ENCODE measurements at places on chromosomes 16 and 17.

DNA sequence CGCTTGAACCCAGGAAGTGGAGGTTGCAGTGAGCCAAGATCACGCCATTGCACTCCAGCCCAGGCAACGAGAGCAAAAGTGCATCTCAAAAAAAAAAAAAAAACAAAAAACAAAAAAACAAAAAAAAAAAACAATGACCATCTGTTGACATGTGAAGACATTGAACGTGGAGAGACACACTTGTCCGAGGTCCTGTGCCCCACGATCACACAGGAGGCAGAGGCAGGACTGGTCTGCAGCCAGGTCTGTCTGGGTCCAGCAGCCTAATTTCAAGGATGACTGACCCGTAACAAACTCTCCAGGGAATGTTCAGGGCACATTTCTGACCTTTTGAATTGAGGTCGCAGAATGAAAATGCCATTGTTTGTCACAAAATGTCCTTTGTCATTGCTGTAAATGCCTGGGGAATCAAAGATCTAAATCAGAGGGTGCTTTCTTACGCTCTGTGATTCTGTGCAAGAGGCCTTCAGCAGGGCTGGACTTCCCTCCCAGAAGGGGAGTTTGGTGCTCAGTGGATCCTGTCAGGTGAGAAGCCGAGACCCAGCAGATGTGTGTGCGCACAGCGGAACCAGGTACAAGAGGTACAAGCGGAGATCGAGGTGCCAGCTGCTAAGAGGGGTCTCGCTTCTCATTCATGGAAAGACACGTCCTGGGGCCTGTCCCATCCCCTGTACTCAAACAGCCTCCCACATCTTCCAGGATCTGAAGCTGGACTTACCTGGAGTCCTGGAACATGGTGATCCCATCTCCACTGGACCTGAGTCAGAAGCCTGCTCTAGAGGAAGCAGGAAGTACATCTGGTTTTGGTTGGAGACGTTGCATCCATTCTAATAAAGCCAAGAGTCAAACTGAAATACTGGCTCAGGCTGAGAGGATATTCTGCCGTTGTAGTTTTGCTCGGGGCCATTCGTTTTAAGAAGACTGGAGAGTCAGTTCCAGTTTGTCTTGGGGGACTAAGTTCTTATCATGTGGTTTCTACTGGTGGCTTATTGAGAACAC is 95.8 kb downstream of the IRF8 start:
- DNase-seq: no peak

DNA sequence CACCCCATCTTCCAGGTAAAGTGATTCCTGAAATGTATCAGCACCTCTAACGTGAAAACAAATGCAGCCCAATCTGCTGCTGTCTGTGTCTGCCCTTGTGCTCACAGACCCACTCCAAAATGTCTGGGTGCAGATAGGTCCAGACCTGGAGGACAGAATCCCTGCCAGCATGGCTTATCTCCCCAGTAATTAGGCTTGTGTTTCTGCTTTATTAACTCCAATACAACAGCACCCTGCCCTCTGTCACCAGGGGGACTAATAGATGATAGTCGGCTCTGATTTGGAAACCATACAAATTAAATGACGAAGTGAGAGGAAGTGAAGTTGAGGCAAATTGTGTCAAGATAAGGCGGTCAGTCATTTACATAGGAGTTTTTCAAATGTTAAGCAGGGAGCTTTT is 608.3 kb upstream of the SALL1 start:
- no peak for DNase-seq

- DNase-seq: no peak
Observed at GRCh38 chr17:78924481-78925151, 571 bp downstream of the TIMP2 start.

DNA sequence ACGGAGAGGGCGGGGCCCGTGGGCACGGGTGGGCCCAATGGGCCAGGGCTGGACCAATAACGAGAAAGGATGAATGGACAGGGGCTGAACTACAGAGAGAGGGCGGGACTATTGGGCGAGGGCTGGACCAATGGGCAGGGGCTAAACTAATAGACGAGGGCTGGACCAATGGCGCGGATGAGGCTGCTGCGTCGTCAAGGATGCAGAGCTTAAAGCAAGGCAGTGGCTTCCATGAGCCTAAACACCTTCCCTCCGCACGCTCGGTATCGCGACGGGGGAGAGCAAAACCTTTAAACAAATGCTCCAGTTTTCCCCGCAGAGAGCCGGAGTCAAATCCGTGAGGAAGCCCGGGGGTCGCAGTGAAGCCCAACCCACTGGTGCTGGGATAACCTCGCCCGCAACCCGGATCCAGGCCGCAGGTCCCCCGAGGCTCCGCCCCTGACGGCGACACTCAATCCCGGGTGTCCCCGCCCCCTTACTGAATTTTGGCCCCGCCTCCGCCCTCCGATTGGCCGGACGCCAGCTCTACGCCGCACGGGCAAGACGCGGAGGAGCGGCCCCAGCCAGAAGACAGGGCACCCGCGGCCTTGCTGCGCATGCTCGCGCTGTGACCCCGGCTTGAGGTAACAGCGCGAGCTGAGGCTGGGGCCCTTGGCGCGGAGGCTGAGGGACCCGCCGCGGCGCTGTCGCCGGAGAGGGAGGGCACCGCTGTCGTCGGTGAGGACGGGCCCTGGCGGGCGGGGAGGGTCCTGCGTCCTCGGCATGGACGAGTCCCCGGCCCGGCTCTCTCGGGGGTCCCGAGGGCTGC is at the start of gene FLYWCH2:
Gene FLYWCH2, plus strand, starts transcription at position 566 of the 808 bp plus-strand sequence. CDS start 13,235 bp downstream, outside the sequence.
- peak; percentile 99 for DNase-seq

DNA sequence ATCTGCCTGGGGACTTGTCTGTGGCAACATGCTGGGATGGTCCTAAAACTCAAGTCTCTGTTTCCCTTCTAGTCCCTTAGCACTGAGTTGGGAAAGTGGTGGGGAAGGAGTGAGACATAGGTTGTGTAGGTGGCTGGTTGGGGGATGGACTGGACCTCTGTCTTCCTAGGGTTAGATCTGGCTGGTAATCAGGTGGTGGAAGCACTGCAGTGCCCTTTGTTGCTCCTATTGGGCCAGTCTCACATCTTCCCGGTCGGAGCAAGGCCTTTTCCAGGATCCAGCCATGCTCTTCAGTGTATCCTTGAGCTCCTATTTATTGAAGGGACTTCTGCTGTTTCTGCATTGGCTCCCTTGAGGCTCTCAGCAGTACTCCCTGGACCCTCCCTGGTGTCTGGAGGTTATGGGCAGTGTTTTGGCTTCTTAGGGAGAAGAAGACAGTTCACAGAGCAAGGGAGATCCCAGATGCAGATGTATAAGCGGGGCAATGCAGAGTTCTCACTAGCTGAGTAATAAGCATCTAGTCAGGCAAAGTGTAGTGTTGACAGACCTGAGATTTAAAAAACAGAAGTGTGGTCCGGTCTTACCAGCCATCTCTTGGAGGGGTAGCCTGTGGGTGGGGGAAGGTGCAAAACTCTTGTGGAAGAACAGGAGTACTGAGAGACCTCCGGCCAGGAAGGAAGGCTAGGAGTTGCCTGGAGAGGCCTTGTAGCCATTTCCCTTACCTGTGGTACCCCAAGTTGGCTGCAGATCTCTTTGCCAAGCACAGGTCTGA is 1.3 kb upstream of the NUTF2 start:
- DNase-seq: no peak

GRCh38 chr16:11852092-11852809 is 909 bp upstream of the RSL1D1 start:
- DNase-seq: no peak

- DNase-seq: peak; percentile 77
Observed at GRCh38 chr17:58249270-58250133, 11.1 kb downstream of the LPO start.

DNA sequence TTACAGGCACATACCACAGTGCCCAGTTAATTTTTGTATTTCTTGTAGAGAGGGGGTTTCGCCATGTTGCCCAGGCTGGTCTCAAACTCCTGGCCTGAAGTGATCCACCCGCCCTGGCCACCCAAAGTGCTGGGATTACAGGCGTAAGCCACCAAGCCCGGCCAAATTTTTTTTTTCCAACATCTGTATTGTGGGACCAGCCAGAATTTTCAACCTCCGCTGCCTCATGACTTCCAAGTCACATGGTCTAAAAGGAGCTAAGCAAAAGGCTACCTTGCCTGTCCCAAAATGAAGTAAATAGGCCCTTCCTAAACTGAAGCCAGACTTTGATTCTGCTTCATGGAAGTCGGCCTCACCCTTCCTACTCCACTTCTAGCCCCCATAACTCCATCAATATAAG is 4.2 kb upstream of the SPAG7 start:
- no peak for DNase-seq

DNA sequence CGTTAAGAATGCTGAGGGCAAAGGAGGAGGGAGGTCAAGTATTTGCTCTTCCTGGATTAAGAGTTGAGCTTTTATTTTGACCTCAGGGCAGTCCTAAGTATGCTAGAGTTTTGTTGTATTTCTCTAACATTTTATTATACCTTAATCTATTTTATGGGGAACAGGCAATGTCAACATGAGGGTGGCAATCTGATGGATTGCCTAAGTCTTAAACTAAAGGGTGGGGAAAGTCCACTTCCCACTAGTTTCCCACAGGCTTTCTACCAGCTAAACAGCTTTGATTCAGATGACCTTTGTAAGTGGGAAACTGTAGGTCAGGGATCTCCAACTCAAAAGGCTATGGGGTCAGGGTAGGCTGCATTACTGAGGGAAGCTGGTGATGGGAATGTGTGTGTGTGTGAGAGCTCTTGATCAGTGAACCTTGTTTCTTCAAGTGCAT is 24.9 kb downstream of the HSD17B2 start:
- DNase-seq: no peak

DNA sequence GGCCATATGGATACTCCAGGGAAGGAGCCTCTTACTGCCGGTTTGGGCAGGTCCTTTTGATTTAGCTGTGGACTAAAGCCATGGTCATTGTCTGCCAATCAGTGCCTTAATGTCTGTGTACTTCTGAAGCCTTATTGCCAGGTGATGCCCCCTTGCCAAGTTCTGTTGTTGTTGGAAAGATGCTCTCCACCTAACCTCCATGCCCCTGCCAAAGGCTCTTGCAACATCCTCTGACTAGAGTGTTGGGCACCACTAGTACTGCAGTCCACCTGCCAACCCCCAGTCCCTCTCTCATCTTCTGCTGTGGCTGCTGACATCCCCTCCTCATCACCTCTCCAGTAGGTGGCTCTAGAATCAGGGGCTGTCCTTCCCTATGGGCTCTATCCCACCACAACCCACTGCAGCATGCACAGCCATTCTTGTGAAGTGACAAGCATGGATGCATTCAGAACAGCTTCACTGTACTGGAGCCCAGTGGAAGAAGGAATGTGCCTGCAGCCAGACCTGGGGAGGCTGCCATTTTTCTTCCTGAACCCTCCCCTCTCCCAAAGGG is 375.3 kb upstream of the CDH5 start:
- no peak for DNase-seq

DNA sequence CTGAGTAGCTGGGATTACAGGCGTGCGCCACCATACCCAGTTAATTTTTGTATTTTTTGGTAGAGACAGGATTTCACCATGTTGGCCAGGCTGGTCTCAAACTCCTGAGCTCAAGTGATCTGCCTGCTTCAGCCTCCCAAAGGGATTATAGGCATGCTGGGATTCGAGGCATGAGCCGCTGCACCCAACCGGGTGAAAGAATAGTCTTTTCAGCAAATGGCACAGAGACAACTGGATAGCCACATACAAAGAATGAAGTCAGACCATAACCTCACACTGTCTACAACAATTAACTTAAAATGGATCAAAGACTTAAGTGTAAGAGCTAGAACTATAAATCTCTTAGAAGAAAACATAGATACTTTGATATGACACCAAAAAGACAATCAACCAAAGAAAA is 67.6 kb downstream of the TBC1D16 start:
- no peak for DNase-seq

DNA sequence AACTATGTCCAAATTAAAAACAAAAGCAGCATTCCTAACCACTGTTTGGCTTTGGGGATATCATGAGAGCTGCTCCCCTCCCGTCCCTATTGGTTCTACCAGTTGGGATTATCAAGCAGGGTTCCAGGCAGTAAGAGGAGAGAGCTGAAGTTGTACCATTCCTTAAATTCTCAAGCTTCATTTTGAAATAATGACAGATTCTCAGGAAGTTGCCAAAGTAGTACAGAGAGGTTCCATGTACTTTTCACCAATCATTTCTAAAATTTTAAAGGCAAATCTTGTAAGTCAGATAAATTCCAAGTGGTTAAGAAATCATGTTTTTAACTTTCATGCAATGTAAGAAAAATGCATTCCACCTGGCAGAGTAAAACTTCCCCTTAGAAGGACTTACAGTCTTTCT is 36.9 kb downstream of the TEX2 start:
- no peak for DNase-seq

GRCh38 chr16:73170612-73171038 is 122.7 kb upstream of the ZFHX3 start:
- DNase-seq: no peak

- DNase-seq: no peak
Observed at GRCh38 chr16:10982465-10983150, 38.2 kb downstream of the CLEC16A start.

- DNase-seq: no peak
Observed at GRCh38 chr16:25264597-25264996, 7.0 kb upstream of the ZKSCAN2 start.

- DNase-seq: no peak
Observed at GRCh38 chr17:8955021-8955959, 10.2 kb downstream of the PIK3R5 start.

DNA sequence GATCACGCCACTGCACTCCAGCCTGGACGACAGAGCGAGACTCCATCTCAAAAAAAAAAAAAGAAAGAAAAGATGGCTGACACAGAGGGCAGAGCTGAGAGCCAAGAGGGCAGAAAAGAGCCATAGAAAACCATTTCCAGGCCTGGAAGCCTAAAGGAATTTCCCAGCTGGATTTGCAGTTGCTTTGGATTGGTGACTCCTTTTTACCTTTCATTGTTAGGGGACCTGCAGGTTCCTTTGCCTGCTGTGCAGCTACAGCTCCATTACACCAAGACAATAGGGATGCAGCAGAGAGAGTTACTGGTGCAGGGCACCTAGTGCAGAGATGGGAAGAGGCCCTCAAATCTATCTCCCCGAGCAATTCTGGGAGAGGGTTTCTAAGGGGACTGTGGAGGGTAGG is 18.4 kb downstream of the ZNF668 start:
- DNase-seq: no peak

- DNase-seq: no peak
Observed at GRCh38 chr17:60524463-60525327, 1.3 kb downstream of the APPBP2 start.

- no peak for DNase-seq
Observed at GRCh38 chr16:27102701-27103575, 36.2 kb downstream of the C16orf82 start.
